Upper lobe of left lung (tissue), 6 donors: ENCODE measurements at places on chromosomes 7 and 10.

GRCh38 chr10:35127289-35127891 is 744 bp downstream of the CREM start:
- DNase-seq: no peak

DNA sequence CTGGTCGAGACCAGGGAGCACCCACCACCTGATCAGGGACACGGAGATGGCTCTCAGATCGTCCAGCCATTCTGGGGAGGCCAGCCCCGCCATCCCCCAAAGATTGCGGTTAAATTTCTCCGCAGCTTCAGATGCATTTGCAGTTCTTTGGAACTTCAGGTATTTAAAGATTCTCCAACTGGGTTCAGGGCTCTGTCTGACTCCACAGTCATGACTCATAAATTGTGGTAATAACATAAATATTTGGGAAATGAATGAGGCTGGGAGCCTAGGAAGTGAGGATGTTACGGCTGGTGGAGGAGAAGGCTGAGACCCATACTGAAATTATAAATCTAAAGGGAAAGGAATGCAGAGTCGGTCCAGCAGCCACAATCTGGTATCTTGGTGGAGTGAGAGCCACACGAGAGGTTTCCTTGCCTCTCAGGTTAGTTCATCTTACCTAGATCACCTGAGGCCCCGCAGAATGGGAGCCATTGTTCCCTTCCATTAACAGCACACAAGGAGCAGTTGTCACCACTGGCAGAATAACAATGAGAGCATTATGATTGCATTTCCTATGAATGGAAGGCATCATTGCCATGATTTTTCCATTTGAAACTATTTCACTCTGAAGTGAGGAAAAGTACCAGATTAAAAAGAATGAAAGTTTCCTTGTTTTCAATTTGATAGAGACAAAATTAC is 26.7 kb upstream of the DNAJB6 start:
- no peak for DNase-seq

DNA sequence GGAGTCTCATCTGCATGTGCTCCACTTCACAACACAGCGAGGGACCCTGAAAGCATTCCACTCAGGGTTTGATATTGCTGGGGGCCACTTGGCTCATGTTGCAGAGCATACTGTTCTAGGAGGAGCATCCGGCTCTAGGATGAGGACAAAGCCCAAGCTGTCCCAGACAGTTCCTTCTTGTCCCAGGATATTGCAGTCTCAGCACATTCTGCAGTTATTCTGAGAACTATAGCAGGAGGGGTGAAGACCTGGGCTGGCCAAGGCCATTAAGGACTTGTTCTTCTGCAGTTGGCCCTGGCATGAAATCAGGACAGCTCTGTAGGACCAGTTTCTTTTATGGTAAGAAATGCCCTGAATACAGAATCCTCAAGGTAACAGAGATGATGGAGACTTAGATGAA is 48.9 kb upstream of the C10orf120 start:
- no peak for DNase-seq

DNA sequence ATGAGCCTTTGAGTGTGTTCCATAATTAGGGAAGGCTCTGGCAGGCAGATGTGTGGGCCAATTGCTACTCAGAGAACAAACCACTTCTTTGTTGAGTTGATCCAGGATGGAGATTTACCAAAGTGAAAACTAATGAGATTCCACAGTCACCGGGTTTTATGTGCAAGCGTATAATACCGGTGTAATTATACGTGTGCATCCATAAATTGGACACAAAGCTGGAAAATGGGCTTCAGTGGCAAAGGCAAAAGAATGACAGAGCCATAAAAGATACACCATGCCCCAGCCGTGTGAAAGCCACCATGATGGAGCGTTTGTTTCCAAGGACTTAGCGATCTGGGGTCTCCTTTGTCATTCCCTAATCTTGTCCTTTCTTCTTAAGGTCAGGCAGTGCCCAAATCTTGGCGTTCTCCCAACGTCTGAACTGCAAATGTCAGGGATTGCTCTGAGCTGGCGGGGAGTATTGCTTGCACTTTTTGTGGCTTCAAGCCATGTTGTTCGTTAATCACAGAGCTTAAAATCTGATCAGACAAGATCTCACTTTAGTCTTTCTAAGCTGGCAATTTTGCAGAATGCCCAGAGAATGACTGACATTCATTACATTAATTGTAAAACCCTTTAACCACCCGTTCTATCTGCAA is 70.1 kb downstream of the NPTX2 start:
- DNase-seq: no peak

GRCh38 chr7:100428967-100429636 is 529 bp upstream of the MEPCE start:
- DNase-seq: peak; percentile 100

GRCh38 chr10:14084875-14085274 is 245.8 kb downstream of the FRMD4A start:
- no peak for DNase-seq

DNA sequence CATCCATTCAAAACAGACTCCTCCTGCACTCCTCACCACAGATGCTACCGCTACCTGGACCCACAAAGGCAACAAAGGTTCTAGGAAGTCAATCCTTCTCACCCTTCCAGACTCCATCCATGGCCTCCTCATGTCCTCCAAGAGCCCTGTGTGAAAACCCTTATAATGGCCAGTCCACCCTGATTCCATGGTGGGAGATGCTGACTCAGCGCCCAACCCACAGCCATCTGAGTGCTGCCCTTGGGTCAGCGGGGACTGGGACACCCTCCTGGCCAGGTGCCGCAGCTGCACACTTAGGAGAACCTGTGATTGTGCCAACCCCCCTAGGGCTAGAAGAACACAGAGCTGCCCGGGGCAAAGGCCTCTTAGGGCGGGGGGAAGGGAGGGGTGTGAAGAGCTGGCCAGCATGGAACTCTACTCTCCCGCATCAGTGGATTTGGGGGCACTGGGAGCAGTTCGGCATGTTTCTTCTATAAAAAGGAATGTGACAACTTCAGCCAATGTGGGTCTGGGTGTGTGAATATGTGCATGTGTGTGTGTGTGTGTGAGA is 25.4 kb downstream of the TMEM273 start:
- DNase-seq: no peak

DNA sequence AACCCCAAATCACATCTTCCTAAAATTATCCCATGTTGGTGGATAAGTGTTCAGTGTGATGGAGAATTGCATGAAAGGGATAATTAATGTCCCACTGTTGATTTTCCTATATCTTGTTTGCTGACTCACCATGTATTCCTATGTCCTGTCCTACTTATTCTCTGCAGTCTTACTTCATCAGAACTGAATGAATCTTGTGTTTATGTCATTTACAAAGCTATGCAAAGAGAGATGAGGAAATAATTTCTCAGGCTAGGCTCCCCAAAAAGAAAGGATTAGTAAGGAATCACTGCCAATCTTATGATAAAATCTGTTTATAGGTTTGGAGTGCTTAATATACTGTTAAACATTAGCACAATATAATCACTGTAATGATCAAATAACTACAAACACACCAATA is 360.8 kb downstream of the CRPPA start:
- no peak for DNase-seq

DNA sequence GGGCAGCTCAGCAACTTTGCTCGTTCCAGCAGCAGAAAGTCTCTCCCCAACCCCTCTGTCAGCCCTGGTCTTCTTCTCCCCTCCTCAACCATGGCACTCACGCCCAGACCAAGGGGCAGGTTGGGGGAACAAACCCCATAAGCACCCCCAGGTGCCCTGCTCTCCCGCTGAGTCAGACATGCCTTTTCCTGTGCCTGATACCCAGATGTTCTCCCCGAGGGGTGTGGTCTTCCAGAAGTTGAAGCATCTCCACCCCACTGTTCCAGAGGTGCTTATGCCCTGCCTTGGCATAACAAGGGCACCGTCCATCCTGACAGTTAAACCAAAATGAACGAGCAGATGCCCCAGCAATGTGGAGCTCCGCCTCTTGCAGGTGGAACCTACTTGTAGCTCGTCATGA is 67.1 kb downstream of the C10orf143 start:
- DNase-seq: peak; percentile 4

DNA sequence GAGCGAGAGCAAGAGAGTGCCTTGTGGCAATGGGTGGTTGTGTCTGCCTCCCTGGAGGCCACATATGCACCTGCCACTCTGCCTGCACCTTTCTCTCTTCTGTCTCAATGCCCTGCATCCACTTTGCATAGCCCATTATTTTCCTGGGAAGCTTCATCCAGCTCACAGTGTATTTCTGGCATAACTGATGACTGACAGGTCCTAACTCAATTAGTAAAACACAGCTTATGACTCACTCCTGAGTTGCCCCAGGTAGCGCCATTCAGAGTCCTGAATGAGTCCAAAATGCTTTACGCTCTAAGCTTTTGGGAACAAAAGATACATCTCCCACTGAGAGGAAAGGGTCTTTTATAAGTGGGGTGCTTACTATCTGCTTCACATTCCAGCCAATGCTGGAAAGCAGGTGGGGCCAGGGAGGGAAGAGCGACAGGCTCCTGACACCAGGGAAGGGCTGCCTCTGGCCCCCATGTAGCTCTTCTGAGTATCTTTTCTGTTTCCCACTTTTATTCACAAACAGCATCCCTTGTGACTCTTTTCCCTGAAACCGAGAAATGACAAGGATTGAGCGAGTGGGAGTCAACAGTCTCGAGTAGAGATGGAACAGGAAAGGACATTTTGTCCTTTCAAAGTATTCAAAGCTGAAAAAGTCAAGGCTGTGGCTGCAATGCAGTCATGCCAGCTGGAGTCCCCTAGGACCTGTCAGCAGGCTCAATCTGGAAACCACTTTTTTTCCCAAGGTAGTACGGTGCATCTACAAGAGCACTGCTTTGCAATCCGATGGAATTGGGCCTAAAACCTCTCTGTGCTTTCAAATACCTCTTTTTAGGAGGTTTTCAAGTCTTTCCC is 479.3 kb upstream of the PODXL start:
- DNase-seq: no peak

DNA sequence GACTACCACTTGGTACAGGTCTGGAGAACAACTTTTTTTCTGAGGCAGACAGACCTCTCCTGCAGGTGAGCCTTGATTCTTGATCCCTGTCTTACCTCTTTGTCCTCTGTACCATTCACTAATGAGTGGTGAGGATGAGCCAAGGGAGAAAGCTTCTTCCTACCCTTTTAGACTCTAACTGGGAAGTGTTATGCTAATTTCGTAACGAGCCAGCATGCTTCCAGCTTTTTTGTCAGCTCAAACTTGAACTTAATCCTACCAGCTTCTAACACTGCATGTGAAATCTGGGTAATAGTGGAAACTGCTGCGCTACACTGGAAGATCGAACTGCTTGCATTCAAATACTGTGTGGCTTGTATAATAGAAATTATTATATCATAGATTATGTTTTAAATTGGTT is 87.0 kb downstream of the NEUROD6 start:
- DNase-seq: no peak

- no peak for DNase-seq
Measured at GRCh38 chr7:84304407-84304806, 109.8 kb upstream of the SEMA3A start.

DNA sequence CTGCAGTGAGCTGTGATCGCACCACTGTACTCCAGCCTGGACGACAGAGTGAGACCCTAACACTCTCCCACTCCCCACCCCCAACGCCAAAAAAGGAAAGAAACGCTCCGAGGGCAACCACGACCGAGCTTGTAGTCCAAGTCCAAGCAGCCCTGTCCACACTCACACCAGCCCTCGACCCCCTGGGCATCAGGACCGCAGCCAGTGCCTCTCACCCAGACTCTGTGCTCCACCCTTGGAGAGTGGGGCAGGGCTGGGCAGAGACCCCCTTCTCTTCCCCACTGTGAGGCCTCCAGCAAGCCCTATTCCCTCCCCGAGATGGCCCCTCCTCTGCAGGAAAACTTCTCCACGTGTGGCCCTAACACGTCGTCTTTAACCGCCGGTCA is 82.6 kb downstream of the FOXL3 start:
- peak; percentile 15 for DNase-seq

DNA sequence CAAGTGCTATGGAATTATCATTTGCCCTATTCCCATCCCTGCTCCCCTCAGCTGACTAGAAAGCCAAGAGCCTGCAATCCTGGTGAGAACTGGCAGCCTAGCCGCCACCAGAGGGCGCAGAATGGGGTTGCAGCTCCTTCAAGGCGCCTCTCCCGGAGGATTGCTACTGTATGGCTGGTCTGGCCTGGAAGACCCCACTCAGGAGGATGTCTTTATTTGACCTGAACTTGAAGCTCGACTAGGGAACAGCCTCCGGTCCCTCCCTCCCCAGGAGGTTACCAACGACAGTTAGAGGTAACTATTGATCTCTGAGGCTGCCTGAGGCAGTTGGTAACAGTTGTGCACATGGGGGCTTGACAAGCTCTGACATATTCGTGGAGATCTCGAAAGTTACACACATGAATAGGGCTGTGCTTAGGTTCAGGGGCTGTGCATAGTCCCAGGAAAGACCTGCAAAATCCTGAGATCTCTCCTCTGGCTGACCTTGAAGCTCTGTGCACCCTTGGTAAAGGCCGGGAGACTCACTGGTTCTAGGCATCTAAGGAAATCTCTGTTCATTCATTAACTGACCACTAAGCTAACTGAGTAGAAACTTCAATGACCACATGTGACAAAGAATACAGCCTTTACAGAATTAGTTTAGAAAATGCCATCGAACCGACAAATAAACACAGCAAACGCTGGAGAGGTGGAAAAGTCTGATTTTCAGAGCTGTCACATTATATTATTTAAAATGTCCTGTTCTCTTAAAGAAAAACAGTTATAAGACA is 65.7 kb downstream of the TSPAN12 start:
- peak; percentile 20 for DNase-seq

- DNase-seq: no peak
Measured at GRCh38 chr7:121936951-121937623, 64.1 kb downstream of the PTPRZ1 start.

DNA sequence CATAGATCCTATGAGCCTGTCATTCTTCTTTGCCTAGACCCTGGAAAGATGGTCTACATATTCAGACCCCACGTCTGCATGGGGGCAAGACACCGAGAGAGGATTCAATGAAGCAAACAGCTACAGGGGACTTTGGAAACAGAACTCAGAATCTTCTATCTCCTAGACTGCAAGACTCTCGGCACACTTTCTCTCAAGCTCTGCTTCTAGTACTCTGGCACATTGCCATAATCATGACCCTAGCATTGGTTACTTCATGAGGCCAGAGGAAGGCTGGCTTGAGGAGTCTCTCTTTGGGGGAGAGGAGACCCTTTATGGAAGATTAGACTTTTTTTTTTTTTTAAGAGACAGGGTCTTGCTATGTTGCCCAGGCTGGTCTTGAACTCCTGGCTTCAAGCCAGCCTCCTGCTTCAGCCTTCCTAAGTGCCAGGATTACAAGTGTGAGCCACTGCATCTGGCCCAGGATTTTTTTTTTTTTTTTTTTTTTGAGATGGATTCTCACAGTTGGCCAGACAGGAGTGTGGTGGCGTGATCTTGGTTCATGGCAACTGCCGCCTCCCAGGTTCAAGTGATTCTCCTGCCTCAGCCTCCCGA is 20.7 kb downstream of the CCDC3 start:
- DNase-seq: no peak

- no peak for DNase-seq
Measured at GRCh38 chr10:121648059-121648458, 49.8 kb upstream of the FGFR2 start.

DNA sequence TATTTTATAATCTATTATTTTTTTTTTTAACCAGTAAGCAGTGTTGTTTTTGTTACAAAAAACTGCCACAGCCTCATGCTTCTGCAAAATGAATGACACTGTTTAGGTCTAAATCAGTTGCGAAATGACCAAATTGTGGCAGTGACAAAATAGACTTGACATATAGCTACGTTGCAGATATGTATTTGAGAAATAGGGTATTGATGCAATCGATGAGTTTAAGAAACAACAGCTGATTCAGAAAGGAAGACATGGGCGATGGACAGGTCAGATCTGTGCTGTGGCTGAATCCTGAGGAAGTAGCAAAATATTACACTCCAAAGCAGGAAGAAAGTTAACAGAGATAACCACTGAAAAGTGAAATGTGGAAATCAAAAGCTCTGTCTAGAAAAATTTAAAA is 89.0 kb upstream of the STEAP4 start:
- DNase-seq: no peak

GRCh38 chr7:45035893-45036292 is 35.9 kb downstream of the CCM2 start:
- DNase-seq: no peak
